ENCODE measurements at places on chromosomes 16 and 17.

GRCh38 chr16:83952940-83953795, at the start of gene OSGIN1:
OSGIN1 (plus strand) TSS chr16:83953240; CDS start chr16:83957672, 4,432 bp downstream.
- peak; percentile 98 for DNase-seq

DNA sequence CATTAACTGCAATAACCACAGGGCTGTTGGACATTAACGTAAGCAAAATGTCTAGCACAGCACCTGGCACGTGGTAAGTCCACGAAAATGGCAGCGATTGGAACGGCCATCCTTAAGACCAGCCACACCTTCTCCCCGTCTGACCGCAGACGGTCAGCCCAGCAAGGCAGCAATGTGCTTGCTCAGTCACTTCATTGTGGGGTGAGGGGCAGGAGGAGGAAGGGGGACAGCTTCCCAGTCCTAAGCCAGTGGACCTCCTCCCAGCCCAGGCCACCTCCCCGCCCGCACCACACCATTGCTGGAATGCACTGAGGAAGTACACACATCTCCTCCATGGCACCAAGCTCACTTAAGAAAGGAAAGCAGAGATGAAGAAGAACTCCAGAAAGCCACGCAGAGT, 8.6 kb upstream of the MYLK3 start:
- no peak for DNase-seq

DNA sequence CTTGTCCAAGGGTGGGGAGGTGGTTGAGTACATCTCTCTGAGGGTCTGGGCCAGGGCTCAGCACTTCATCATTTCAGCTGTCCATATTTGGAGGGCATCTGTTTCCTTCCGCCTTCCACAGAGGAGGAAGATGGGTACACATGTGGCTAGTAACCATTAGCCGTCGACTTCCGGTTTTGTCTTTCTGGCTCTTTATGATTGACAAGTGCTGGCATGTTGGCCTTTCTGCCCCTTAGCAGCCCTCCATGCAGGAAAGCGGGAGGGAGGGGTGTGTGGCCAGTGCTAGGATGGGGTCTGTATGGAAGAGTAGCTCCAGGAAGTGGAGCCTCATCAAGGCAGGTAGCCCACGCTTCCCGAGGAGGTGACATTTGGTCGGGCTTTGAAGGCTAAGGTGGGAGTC, 69.6 kb downstream of the RAI1 start:
- no peak for DNase-seq

DNA sequence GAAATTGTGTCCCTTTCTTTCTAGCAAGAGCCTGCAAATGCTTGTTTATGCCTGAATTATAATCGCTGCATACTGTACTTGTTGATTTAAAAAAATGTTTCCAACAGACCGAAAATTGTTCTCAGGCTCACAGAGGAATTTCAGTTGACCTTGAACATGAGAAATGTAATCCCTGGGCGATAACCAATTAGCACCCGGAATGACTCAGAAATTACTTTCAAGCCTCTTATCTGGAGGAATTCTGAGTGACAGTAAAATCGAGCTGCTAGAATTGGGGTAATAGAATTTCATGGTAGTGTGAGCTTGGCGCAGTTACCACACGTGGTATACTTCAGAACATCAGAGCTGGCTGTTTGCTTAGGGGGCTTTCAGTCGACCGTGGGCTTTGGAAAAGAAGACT, 139.1 kb upstream of the CACNG3 start:
- no peak for DNase-seq

DNA sequence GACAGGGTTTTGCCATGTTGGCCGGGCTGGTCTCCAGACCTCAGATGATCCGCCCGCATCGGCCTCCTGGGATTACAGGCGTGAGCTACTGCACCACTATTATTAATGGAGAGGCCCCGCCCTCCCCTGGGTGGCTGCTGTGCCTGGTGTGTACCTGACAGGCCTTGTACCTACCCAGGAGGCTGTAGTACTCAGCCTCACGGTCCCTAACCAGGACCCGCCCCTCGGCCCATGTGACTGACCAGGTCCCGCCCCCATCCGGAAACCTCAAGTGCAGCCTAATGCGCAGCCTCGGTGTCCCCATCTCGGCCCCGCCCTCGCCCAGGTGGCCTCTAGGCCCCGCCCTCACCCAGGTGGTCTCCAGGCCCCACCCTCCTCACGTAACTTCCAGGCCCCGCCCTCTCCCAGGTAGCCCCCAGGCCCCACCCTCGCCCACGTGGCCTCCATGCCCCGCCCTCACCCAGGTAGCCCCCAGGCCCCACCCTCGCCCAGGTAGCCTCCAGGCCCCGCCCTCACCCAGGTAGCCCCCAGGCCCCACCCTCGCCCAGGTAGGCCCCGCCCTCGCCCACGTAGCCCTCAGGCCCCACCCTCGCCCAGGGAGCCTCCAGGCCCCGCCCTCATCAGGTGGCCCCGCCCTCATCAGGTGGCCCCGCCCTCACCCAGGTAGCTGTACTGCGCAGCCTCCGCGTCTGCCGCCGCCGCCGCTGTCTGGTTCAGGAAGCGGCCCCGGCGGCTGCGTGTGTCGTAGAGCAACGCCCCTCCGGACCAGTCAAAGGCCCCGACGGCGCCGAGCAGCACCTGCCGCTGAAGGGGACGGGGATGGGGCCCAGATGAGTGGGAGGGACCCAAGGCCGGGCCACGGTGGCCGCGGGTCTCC, 31.0 kb downstream of the HASPIN start:
- DNase-seq = no peak

- DNase-seq = no peak
Observed at GRCh38 chr17:78853926-78854394, 13.3 kb upstream of the USP36 start.

- no peak for DNase-seq
Observed at GRCh38 chr16:58885528-58886170, 151.5 kb upstream of the GOT2 start.

GRCh38 chr16:11042191-11042590, 97.8 kb downstream of the CLEC16A start:
- no peak for DNase-seq

DNA sequence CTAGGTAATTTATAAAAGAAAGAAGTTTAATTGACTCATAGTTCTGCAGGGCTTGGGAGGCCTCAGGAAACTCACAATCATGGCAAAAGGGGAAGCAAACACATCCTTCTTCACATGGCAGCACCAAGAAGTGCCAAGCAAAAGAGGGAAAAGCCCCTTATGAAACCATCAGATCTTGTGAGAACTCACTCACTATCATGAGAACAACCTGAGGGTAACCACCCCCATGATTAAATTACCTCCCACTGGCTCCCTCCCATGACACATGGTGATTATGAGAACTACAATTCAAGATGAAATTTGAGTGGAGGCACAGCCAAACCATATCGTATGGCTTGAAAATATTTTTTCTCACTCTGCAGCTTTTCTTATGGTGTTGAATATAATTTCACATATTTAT, 151.7 kb downstream of the ANKFN1 start:
- peak; percentile 34 for DNase-seq

- peak; percentile 29 for DNase-seq
Observed at GRCh38 chr16:85240982-85241924, 129.0 kb upstream of the CIBAR2 start.

- DNase-seq = no peak
Observed at GRCh38 chr17:72635034-72635635, 457.4 kb downstream of the SLC39A11 start.

GRCh38 chr16:84176192-84177053, 10.4 kb downstream of the TAF1C start:
- no peak for DNase-seq

GRCh38 chr16:53055541-53056391, 975 bp downstream of the CHD9 start:
- DNase-seq = peak; percentile 67

DNA sequence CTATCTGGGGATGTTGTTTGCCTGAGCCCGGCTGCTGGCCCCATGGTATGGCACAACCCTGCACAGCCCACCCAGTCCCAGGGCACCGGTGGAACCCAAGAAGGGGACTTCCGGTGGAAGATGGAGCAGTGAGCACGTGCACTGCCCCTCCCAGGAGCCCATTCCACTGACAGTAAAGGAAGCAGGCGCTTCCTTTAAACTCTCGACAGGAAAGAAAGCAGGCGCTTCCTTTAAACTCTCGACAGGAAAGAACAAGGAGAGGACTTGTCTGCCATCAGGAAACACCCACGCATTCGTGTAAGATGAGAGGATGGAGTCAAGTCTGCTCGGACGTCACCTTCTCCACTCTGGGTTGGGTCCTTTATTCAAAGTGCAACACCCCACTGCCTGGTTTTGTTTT, 53.7 kb downstream of the IL21R start:
- no peak for DNase-seq

- no peak for DNase-seq
Observed at GRCh38 chr17:68701046-68701445, 99.9 kb upstream of the FAM20A start.

DNA sequence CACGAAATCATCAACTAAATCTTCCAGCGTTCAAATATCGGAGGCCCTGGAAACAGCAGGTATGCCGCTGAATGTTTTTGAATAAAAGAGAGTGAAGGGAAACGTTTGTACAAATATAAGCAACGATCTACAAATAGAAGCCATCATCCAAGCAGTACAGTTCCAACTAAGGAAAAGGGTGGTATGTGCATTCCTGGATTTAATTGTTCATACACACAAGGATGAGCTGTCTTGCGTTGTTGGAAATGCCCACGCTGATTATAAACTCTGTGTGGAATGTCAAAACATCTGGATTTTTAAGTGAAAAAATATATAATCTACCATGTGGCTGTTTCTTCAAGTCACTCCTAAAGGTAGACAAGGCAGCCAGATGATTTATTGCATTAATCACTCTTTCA, 191.8 kb upstream of the HSBP1 start:
- no peak for DNase-seq

DNA sequence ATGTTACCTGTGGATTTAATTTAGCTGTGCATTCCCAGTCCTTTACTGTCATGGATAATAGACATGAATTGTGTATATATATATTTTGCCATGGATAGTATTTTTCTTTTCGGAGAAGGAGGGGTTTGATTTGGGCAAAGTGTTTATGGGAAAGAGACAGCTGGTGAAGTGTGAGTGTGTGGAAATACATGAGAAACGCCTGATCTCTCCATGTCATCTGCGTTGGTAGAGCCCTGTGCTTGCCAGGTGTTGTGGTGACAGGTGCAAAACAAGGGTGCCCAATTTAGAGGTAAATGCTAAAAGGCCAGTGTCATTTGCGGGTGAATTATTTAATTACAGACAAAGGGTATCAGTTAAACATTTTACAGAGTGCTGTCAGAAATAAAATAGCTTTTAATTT, 23.4 kb downstream of the NDEL1 start:
- DNase-seq = no peak

DNA sequence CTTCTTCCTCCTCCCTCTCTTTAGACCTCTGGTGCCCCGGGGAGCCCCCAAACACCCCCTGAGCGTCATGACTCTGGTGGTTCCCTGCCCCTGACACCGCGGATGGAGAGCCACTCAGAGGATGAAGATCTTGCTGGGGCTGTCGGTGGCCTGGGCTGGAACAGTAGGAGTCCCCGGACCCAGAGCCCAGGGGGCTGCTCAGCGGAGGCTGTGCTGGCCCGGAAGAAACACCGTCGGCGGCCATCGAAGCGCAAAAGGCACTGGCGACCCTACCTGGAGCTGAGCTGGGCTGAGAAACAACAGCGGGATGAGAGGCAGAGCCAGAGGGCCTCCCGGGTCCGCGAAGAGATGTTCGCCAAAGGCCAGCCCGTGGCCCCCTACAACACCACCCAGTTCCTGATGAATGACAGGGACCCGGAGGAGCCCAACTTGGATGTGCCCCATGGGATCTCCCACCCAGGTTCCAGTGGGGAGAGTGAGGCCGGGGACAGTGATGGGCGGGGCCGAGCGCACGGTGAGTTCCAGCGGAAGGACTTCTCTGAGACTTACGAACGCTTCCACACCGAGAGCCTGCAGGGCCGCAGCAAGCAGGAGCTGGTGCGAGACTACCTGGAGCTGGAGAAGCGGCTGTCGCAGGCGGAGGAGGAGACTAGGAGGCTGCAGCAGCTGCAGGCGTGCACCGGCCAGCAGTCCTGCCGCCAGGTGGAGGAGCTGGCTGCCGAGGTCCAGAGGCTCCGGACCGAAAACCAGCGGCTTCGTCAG, 7.5 kb downstream of the HEXIM2 start:
- DNase-seq = no peak

DNA sequence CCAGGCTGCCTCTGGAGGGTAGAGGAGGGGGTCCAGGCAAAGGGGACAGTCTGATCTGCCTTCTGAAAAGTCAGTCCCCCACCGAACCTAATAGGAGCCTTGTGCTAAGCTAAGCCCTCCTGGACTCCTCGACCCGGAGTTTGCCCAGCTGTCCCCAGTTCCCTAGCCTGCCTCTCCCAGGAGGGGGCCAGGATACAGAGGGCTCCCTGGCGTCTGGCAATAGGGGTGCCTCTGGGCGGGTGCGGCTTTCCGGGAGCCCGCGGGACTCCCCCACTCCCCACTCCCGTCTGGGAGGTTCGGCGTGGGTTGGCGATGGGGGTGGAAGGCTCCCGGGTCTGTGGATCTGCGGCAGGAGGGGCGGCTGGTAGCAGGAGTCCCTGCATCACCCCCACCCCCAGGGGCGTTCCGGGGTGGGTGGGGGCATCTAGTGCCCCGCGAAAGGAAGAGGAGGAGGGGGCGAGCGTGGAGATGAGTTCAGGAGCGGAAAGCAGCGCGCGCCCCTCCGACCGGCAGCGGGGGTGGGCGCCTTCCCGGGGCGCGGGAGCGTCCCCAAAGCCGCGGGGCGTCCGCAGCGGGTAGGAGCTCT, 1.2 kb downstream of the GSG1L start:
- DNase-seq = no peak

DNA sequence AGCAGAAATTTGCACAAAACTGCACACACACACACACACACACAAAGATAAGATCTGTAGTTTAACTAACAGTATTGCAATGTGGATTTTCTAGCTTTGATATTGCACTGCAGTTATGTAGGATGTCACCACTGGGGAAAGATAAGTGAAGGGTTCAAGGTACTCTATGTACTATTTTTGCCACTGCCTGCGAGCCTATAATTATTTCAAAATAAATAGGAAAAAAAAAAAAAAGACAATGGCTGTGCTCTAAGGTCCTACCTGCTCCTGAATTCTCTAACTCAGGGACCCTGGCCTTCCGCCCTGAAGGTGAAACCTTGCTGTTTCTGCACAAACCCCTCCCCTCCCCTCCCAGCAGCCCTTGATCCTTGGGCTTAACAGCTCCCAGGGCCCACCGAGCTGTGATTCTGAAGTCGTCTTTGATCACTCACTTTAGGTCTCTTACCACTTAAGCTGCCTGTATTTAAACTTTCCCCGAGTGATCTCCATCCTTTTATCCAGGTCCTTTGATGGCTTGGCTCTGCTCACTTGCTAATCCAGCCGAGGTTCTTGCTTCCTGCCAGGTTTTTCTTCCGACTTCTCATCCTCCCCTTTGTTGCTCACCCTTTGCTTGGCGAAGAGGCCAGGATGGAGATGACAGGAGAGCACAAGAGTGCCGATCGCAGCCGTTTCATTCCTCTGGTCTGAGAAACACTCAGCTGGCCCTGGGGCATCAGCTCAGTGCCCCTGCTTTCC, 37.7 kb downstream of the TMEM114 start:
- no peak for DNase-seq
